Activated CD4-positive, alpha-beta memory T cell treated with anti-CD3 and anti-CD28 coated beads, Interleukin-2, amount 10 ng/mL, durations not matched to agents 7 days and 5 days (primary cell): ENCODE measurements at places on chromosomes 13 and 19. TPM values are rescaled to one million over a fixed set of nuclear protein-coding genes. Genes with fewer than 3 reads are reported as not detected.
A peak's percentile ranks its signal among the peaks of the same experiment; 100 is the strongest.

GRCh38 chr13:43232144-43232872, 208.9 kb downstream of the DNAJC15 start:
- H3K27ac ChIP-seq, result no peak overlapping the region
- H3K4me3 ChIP-seq, result no peak overlapping the region
- peaks cover 10% of the 10 kb centered on the region for H3K27me3 ChIP-seq
- no peak for DNase-seq
- H3K36me3 ChIP-seq, result no peaks in the 10 kb centered on the region

DNA sequence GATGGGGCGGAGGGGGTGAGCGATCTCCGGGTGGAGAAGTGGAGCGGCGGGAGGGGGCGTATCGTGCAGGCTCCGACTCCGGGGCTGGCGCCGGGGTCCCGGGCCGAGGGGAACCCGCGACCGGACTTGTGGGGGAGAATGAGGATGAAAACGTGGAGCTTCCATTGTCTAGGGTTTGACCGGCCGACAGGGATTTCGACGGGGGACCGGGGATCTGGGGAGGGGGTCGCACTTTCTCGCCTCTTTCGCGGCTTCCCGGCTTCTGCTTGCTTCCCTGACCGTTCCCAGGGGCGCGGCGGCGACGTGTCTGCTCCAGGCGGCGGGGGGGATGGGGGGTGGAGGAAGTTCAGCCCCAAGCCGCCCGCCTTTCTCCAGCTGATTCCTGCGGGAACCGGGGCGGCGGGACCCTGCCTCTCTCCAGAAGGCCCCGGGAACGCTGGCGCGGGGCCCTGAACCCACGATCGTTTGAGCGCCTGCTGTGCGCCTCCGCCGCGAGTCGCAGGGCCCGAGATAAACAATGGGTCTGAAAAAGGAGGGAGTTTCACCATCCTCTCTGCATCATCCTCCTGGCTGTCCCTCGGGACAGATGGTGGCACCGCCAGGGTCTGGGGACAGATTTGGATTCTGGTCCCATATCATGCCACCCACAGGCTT, 790 bp downstream of the TPM4 start:
- H3K4me3 ChIP-seq, result peak overlapping the region; percentile 82
- peaks cover 65% of the 10 kb centered on the region for H3K4me1 ChIP-seq
- no peaks in the 10 kb centered on the region for H3K27me3 ChIP-seq
- peaks cover 61% of the 10 kb centered on the region for H3K36me3 ChIP-seq

GRCh38 chr13:24625331-24625731, 54.9 kb upstream of the ATP12A start:
- DNase-seq, result no peak
- peaks cover 15% of the 10 kb centered on the region for H3K36me3 ChIP-seq

GRCh38 chr13:74134221-74134776, at the start of gene KLF12:
Gene KLF12 (minus strand): TSS chr13:74134404.
- H3K4me1 ChIP-seq, result peaks cover 29% of the 10 kb centered on the region
- peak within 1 kb of the TSS; percentile 97 for H3K4me3 ChIP-seq
- H3K27me3 ChIP-seq, result no peaks in the 10 kb centered on the region
- peaks cover 8% of the 10 kb centered on the region for H3K36me3 ChIP-seq
- peak; percentile 96 for DNase-seq
- H3K27ac ChIP-seq, result peak within 1 kb of the TSS; percentile 100

GRCh38 chr13:57740719-57741118, 109.2 kb downstream of the PCDH17 start:
- H3K4me3 ChIP-seq, result no peak overlapping the region
- no peaks in the 10 kb centered on the region for H3K27me3 ChIP-seq
- H3K36me3 ChIP-seq, result no peaks in the 10 kb centered on the region
- H3K4me1 ChIP-seq, result no peaks in the 10 kb centered on the region
- no peak overlapping the region for H3K27ac ChIP-seq

DNA sequence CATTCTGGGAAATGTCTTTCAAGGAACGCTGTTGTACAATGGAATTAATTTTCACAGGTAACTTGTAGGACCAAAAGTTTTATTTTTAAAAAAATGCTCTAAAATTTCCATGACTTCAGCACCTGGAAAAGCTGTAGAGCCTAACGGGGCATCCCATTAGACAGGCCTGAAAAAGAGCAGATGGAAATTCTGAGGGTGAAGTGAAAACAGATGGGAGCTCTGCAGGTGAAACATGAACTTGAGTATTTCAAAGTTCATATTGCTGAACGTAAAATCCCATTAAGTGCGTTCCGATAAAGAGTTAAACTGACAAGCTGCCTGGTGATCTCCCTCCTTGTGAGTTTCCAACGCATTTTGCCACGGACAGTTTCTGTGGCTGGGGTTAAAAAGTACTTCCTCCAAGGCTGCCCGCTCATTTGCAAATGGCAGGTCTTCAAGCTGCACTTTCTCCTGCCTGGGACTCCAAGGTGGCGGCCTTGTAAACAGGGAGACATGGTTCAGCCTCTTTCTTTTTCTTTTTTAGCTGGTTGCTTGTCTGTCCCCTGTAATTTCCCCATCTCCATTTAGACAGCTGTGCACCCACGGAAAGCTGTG, 450.4 kb downstream of the FGF9 start:
- H3K27ac ChIP-seq, result no peak overlapping the region
- peaks cover 4% of the 10 kb centered on the region for H3K36me3 ChIP-seq
- no peak overlapping the region for H3K4me3 ChIP-seq
- H3K4me1 ChIP-seq, result peaks cover 7% of the 10 kb centered on the region
- no peaks in the 10 kb centered on the region for H3K27me3 ChIP-seq

GRCh38 chr19:36259211-36259610, 44.3 kb downstream of the ZNF146 start:
- DNase-seq, result no peak
- peaks cover 9% of the 10 kb centered on the region for H3K36me3 ChIP-seq
- H3K4me1 ChIP-seq, result no peaks in the 10 kb centered on the region
- no peak overlapping the region for H3K27ac ChIP-seq

DNA sequence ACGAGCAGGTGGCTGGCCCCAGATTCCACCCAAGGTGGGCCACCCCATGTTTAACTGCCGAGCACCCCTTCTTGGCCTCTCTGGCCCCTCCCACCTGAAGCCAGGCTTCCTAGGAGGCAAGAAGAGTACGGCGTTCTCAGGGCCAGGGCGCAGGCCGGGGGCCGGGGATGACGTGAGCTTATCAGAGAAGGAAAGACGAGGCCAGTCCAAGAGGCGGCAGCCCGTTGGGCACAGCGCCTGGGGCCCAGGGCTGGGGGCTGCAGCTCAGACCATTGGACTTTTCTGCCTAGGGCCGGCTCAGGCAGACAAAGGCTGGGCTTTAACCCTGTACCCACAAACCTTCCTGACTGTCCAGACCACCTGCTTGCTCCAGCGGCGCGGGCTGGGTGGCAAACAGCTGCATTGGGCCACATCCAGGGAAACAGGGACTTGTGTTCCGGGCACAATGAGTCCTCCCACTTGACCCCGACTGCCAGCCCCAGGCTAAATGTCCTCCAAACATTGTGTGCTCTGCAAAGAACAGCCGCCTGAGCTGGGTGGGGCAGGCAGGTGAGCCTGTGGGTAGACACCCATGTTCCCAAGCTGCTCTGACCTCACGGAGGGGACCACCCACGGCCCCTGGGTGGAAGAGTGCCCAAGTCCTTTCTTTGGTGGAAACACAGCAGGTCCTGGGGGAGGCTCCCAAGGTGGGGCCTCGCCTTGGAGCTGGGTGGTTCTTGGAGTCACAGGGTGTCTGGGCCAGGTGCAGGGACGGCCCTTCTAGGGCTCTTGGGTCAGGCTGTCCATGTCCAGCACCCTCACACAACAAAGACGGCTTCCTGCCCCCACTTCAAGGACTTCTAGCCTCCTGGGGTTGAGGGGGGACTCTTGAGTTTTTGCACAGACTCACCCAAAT, 21.9 kb downstream of the COMP start:
- no peak for DNase-seq
- H3K27me3 ChIP-seq, result no peaks in the 10 kb centered on the region
- no peaks in the 10 kb centered on the region for H3K4me1 ChIP-seq
- no peak overlapping the region for H3K4me3 ChIP-seq
- H3K27ac ChIP-seq, result no peak overlapping the region

- DNase-seq, result no peak
- H3K27me3 ChIP-seq, result peaks cover 27% of the 10 kb centered on the region
- no peak overlapping the region for H3K27ac ChIP-seq
- H3K4me1 ChIP-seq, result no peaks in the 10 kb centered on the region
These were observed 274.7 kb downstream of the DNAJC15 start for GRCh38 chr13:43297967-43298678.

- H3K4me1 ChIP-seq, result no peaks in the 10 kb centered on the region
- H3K27ac ChIP-seq, result no peak overlapping the region
- no peaks in the 10 kb centered on the region for H3K36me3 ChIP-seq
- no peaks in the 10 kb centered on the region for H3K27me3 ChIP-seq
These were observed 77.8 kb downstream of the ITGBL1 start for GRCh38 chr13:101530293-101530692.

- peaks cover 74% of the 10 kb centered on the region for H3K36me3 ChIP-seq
- DNase-seq, result no peak
- no peaks in the 10 kb centered on the region for H3K27me3 ChIP-seq
- H3K4me1 ChIP-seq, result peaks cover 5% of the 10 kb centered on the region
- no peak overlapping the region for H3K4me3 ChIP-seq
These were observed 11.5 kb downstream of the PLAUR start for GRCh38 chr19:43658494-43658893.

- no peak overlapping the region for H3K4me3 ChIP-seq
- peaks cover 3% of the 10 kb centered on the region for H3K4me1 ChIP-seq
- H3K27me3 ChIP-seq, result no peaks in the 10 kb centered on the region
- H3K27ac ChIP-seq, result no peak overlapping the region
- H3K36me3 ChIP-seq, result no peaks in the 10 kb centered on the region
- peak; percentile 28 for DNase-seq
These were observed 21.7 kb upstream of the LAMP1 start for GRCh38 chr13:113275387-113275786.

GRCh38 chr19:16297575-16298178, 26.9 kb upstream of the KLF2 start:
- DNase-seq, result no peak
- H3K27ac ChIP-seq, result no peak overlapping the region

DNA sequence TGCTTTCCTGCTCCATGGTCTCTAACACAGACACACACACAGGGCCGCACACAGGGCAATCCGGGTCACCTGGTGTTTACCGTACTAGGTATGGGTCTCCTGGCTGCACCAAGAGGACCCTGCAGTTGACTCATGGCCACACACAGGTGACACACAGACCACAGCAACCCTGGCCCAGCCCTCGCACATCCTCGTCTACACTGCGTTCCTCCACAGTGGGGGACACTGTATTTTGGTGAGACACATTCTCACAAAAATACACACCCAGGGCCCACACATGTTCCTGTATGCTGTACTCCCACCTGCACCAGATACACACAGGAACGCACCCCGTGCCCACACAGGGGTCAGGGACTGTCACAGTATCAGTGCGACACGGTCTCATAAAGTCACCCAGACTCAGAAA, 12.8 kb downstream of the PDE4A start:
- DNase-seq, result no peak
- H3K27ac ChIP-seq, result peak overlapping the region; percentile 19
- H3K36me3 ChIP-seq, result peaks cover 33% of the 10 kb centered on the region
- H3K4me3 ChIP-seq, result peak overlapping the region; percentile 9
- peaks cover 66% of the 10 kb centered on the region for H3K4me1 ChIP-seq

STRN4 gene
- 78.5 TPM for total RNA-seq

FCAR gene
- total RNA-seq, result not detected

ZNF324 gene
- 12.1 TPM for total RNA-seq

TTYH1 gene
- total RNA-seq, result 0.68 TPM

GSX1 gene
- total RNA-seq, result not detected
